ENCODE measurements at places on chromosomes 16 and 17.

GRCh38 chr17:1473841-1474240, 17.8 kb upstream of the CRK start:
- DNase-seq: no peak

DNA sequence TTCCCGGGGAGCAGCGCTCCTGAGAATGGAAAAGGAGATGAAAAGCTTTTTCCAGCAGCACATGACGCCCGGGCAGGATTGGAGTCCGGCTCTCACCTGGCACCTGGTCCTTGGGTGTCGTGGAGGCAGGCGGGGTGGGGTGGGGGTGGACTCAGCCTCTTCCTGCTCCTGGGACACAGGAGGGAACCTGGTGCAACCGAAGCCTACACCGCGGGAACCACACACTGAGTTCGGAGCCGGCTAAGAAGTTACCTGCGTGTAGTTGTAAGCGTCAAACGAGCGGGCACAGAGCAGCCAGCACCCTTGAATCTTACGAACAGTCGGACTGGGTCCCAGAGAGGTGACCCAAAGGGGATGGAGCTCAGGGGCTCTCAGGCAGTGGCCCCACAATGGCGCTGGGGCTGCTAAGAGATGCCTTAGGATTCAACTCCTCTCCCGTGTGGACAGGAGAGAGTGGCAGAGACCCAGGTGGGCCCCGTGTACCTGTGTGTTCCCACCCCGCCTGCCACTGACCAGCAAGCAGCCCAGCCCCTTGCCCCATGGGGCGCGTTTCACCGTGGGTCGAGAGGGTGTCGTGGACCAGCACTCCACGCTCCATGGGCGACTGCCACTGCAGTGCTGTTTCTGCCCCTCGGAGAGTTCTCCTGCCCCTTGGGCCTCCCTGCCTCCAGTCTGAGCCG, 105.8 kb upstream of the METRNL start:
- DNase-seq: no peak

DNA sequence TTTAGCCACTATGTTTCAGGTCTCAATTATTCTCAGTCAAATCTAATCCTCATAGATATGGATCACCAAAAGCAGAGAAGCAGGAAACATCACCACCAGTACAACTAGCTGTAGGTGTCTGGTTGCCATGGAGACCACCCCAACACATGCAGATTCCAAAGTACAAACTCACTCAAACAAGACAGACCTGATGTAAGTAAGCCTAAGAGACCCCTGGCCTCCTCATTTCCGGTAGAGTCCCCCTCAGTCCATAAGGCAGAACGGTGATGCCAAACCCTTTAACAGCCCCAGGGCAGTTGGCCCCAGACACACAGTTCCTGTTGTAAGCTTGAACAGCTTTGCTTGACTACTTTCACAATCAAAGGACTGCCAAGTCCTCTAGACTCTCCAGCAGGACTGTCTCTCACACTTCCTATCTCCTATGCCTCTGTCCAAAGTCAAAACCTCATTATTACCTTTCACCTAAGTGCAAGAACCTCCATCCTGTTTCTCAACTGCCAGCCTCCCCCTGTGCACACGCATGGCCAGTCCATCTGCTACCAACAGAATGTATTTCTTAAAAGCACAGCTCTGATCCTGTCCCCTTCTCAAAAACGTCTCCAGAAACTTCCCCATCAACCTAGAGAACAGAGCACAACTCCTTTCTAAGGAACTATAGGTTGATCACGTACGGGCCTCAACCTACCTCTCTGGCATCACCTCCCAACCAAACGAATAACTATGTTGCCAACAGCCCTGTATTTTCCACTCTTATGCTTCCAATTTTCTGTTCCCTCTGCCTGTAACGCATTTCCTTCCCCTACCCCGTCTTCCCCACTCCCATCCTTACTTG, 23.9 kb downstream of the SLC39A11 start:
- DNase-seq: no peak

- DNase-seq: no peak
Measured at GRCh38 chr16:84979516-84979915, 31.8 kb downstream of the ZDHHC7 start.

- no peak for DNase-seq
Measured at GRCh38 chr17:67421869-67422273, 44.8 kb downstream of the PITPNC1 start.

GRCh38 chr17:63369233-63369632, 76.9 kb downstream of the CYB561 start:
- no peak for DNase-seq

DNA sequence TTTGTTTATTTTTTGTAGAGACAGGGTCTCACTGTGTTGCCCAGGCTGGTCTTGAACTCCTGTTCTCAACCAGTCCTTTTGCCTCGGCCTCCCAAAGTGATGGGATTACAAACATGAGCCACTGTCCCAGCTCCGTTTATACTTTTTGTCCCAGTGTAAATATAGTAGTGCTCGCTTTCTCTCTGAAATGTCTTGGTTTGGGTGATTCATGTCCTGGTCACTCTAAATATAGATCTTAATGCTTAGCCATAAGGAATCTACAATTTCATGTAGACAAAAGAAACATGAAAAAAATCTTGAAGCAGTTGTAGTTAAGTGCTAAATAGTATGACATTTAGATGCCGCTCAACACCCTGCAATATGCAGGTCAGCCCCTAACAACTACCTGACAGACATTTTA, 126.9 kb downstream of the KATNIP start:
- no peak for DNase-seq

GRCh38 chr17:70378076-70378475, 208.7 kb downstream of the KCNJ2 start:
- no peak for DNase-seq

- no peak for DNase-seq
Measured at GRCh38 chr17:7296189-7296861, 1.9 kb upstream of the YBX2 start.

- no peak for DNase-seq
Measured at GRCh38 chr16:87279094-87279658, 38.0 kb downstream of the C16orf95 start.

DNA sequence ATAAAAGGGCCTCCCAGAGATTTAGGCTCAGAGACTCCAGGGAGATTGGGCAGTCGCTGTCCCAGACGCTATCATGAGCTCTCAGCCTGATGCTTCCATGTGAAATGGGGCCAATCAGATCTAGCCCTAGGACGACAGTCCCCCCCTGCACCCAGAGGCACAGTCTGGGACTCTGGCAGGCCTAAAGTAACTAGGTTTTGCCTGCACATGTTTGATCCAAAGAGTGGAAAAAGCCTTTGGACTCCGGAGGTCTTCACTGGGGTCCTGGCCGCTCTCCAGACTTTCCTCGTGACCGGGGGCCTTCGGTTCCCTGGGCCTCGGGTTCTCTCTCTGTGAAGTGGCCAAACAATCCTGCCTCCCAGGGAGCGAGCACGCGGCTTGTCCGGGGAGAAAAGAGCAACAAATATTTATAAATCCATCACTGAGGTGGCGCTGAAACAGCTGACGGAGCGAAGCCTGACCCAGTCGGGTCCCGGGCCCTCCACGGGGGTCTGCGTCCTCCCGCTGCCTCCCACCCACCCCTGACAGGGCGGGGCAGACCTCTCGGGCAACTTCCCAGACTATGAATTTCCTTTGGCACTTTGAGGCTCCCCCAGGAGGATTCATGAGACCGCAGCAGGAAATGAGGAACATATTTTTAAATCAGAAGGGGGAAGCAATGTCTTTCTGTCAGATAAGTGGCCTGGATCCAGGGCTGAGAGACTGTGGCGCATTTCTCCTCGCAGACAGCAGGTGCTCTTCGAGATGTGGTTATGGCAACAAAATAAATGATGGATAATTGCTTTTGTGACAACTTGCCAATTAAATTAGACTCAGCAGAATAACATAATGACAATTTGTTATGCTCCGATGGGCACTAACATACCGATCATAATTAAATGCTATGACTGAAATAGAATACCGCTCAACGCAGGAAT, 38.9 kb downstream of the MRPS23 start:
- DNase-seq: peak; percentile 97

GRCh38 chr16:22380529-22380928, 6.1 kb upstream of the CDR2 start:
- DNase-seq: no peak

DNA sequence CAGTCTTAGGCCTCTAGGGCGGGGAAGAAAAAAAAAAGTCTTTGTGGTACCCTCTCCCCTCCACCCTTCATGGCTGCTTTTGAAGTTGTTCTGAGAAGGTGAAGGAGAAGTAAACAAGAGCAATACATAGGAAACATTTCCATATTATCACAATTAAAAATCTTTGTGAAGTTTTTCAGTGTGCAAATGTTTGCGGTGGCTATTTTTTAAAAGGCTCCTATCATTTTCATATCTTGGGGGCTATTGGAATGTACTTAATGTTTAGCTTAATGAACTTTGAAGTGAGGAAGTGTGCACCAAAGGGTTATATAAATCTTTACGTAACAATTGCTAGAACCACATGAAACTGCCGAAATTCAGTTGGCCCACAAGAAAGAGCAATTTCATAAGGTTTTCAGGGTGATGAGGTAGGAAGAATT, 7.6 kb downstream of the NOL11 start:
- DNase-seq: no peak

DNA sequence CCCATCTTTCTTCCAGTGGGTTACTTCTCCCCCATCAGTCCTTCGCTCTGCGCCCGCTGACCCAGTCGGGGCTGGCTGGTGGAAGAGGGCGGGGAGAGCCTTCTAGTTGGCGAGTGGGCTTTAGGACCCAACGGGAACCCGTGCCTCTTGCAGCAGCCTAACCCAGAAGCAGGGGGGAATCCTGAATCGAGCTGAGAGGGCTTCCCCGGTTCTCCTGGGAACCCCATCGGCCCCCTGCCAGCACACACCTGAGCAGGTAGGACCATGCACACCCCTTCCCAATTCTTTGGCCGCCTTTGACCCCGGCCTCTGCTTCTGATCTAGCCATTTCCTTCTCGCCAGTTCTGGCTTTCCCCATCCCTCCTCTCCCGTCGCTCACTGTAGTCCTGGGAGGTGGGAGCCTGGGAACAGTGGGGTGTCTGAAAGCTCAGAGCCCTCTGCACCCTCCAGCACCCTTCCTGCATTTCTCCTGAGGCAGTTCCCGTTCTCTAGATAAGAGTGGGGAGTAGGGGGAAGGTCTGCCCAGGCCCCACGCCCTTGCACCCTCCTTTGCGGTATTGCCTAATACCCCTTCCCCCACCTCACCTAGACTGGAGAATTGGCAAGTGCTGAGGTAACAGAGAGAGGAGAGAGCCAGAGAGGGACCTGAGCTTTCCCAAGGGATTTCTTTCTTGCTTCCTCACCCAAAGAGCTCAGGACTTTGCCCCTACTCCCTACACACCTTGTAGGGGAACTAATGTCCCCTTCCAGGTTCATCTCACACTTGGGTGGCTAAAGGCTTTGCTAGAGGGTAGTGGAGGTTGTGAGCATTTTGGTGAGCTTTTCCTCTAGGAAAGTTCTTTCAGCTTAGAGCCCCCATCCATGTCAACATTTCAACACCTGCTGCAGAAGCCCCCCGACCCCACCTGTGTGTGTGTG, at the start of gene RARA:
Gene RARA, plus strand, starts transcription at position 150 of the 918 bp plus-strand sequence. CDS start 22,039 bp downstream, outside the sequence.
- no peak for DNase-seq

DNA sequence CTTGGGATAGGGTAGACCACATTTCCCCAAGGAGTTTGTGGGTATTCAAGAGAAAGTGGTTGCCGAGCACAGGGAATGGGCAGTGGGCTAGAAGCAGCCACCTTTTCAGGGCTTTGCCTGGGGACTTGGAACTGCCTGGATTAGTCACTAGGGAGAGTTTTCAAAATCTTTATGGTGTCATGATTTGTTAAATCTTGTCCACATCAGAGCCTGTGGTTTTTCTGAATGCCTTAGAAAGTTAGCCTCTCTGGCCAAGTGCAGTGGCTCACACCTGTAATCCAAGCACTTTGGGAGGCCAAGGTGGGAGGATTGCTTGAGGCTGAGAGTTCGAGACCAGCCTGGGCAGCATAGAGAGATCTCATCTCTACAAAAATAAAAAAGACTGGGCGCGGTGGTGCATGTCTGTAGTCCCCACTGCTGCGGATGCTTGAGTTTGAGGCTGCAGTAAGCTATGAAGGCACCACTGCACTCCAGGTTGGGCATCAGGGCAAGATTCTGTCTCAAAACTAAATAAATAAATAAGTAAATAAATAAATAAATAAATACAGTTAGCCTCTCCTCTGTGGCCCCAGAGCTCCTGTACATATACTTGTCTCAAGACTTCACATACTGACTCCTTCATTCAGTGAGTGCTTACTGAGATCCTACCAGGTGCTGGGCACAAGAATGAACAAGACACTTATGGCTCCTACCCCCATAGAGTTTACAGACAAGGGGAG, 76.3 kb upstream of the HNF1B start:
- DNase-seq: no peak

DNA sequence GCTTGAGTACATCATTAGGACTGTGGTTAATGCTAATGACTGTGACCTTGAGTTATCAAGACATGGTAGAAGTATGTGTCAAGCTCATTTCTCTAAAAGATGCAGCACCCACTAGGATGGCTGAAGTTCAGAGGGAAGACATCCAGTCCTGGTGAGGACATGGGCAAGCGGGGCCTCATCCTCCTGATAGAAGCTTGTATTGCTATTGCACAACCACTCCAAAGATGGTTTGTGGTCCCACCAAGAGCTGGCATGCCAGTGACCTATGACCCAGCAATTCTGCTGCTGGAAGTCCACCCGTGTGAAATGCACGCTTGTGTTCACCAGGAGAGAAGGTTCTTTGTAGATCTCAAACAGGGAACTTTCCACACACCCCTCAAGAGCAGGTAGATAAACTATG, 14.2 kb downstream of the SOX8 start:
- DNase-seq: no peak

DNA sequence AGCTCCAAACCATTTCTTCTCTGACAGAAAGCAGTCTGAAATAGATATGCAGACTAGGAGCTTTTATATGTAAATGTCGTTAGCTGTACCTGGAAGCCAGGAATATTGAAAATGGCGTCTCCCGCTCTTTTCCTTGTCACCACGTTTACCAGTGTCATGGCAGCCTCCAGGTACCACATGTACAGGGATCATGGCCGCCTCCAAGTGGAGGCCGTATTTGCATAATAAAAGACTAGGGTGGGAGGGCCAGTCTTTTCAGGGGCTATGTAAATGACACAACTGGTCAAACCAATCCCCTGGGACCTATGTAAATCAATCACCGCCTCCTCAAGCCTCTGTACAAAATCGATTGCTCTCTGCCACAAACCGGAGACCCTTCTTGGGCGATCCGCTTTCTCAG, 54.3 kb downstream of the MYOCD start:
- DNase-seq: no peak

DNA sequence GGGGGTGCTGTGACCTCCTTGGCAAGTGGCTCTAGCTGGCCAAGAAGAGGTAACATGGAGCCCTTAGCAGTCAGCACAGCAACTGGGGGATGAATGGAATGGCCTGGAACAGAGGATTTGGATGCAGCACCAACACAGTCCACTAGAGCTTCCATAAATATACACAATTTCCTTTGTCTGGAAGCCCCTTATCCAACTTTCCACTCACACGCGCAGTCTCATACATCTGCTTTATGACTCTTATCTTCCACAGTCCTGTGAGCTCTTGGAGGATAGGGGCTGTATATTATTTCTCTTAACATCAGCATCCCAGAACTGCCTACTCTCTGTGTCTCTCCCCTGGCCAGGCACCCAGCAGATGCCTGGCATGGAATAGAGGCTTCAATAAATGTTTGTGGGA, 235.6 kb upstream of the MAF start:
- no peak for DNase-seq

GRCh38 chr16:47493381-47494337, 32.5 kb downstream of the PHKB start:
- DNase-seq: no peak

Measured in NCI-H1417 treated with DMSO at 0.1 percent for 48 hours (cell line).